Bronchial epithelial cell (primary cell): ENCODE measurements at places on chromosomes 12 and 14.

DNA sequence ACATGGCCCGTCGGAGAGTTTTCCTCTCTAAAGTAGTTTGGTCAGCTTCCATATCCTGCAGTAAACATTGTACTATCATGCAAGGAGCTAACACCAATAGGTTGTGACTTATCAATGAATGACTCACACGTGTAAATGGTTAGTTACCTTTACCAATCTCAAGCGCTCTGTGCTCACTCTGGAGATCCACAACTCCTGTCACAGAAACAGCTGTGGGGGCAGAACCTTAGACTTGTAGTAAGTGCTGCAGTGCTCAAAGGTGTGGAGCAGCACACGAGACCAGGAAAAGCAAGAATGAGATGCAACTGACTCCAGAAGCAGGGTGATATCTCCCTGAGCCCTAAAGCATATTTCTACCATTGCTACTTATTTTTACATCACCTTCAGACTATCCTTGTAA, 73.7 kb upstream of the KCNJ8 start:
- DNase-seq = no peak

- DNase-seq = no peak
Measured at GRCh38 chr12:23005387-23005786, 380.4 kb downstream of the ETNK1 start.

- DNase-seq = no peak
Measured at GRCh38 chr14:106346534-106347290, 820.3 kb downstream of the TMEM121 start.

- no peak for DNase-seq
Measured at GRCh38 chr12:7289743-7290142, 14.1 kb upstream of the ACSM4 start.

DNA sequence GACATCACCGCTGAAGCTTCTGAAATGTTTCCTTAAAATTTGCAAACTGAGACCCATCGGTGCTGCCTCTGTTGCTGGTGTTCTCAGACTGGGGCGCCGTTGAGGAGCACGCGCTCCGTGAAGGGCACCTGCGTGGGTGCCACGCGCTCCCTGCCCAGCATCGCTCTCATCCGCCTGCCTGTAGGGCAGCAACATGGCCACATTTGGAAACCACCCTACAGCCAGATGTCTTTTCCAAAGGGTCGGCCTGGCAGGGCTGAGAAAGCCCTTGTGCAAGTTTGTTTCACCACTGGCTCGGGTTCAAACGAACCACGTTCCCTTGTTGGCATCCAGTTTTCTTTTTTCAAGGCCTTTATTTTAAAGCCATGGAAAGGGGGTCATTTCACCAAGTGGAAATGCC, 13.9 kb downstream of the ADGRD1 start:
- no peak for DNase-seq

- peak; percentile 42 for DNase-seq
Measured at GRCh38 chr14:75389679-75390078, 38.1 kb upstream of the JDP2 start.

DNA sequence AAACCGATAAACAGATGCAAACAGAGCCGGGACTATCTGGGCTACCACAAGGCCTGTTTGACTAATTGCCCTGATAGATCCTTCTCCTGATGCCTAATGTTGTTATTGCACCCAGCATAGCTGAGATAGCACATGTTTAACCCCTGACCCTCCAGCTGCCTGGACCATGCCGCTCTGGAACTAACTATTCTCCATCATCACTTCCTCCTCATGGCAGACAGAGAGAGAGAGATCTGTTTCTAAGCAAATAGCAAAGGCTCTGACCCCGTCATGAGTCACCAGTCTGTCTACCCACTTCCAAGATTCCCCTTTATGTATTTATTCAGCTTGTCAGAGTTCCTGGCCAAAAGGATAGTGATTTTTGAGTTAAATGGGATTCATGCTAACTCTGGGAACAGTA, 58.2 kb upstream of the FLRT2 start:
- peak; percentile 95 for DNase-seq
